Cardiac muscle cell (in vitro differentiated cells and primary cell): ENCODE measurements at places on chromosomes 12 and 14. TPM values are rescaled to one million over a fixed set of nuclear protein-coding genes. Genes with fewer than 3 reads are reported as not detected.

Gene ACSS3
- 19.4 and 32.4 TPM in 2 replicates for total RNA-seq

DNA sequence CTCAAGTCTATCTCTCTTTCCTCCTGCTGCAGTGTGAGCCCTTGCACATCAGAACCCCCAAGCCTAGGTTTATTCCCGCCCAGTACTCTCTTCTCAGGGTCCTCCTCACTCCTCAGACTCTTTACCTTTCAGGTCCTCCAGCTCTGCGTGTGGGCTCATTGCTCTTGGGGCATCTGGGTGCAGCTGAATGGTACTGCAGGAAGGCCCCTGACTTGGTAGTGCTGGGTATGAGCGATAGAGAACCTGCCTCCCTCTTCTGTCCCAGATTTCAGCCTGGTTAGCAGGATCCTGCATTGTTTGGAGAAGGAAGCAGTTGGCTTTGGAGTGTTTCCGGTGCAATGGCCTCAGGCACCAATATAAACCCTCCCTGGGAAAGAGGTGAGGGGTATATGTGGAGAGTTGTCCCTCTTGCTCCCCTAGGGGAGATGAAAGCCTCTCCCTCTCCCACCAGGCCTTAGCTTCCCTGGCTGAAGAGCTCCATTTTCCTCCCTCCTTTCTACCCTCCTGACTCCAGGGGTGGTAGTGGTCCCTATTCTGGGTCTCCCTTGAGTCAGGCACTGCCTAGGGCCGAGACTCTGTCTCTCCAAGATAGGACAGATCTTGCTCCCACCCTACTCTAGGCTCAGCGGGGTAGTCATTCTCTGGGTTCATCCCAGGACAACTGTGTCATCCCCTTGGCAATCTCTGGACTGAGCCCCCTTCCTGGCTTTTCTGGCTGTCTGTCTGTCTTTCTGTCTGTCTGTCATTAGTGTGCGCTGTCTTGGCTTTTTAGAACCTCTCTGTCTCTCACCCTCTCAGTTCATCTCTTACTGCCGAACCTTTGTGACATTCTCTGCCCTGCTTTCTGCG lies 3.8 kb downstream of the LRP1 start:
- no peak for DNase-seq
- H3K4me3 ChIP-seq: no peak overlapping the region
- no peaks in the 10 kb centered on the region for H3K36me3 ChIP-seq
- H3K27me3 ChIP-seq: no peaks in the 10 kb centered on the region
- H3K4me1 ChIP-seq: peaks cover 45% of the 10 kb centered on the region

- H3K27me3 ChIP-seq: no peaks in the 10 kb centered on the region
- peak overlapping the region; percentile 67 for H3K27ac ChIP-seq
- H3K4me3 ChIP-seq: no peak overlapping the region
- no peak for DNase-seq
These were observed 16.0 kb upstream of the CCT2 start for GRCh38 chr12:69569236-69569635.

DNA sequence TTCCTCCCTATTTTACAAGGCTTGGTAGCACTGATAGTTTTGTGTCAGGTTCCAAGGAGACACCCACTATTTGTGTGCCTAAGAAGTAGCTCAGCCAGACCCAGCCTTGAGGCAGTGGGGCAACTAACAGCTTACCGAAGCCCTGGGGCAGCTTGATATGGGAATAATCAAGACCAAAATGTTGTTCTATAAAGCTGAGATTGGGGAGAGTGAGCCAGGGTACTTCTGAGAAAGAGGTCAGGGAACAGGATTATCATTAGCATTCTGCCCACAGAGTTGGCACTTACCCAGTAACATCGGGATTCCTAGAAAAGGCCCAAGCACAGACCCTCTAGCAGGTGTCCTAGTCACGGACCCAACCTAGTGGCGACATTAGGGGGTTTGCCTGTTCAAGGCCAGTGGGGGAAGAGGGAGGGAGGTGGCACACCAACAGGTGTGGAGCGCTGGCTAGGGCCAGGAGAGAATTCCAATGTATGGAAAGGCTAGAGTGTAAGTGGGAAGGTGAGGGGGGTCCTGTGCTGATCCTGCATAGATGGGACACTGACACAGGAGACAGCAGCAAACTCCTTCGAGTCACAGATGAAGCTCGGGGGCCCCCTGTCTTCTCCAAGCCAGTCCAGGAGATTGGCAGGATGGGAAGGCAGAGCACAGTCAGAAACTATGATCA lies 4.9 kb downstream of the PPP1R3E start:
- H3K4me3 ChIP-seq: no peak overlapping the region
- H3K27me3 ChIP-seq: no peaks in the 10 kb centered on the region
- no peak overlapping the region for H3K27ac ChIP-seq
- no peak for DNase-seq
- peaks cover 23% of the 10 kb centered on the region for H3K4me1 ChIP-seq
